ENCODE measurements at places on chromosomes 7 and 10.

GRCh38 chr7:39355664-39356063 lies 210.5 kb upstream of the YAE1 start:
- no peak for DNase-seq

GRCh38 chr7:96327429-96327828 lies 5.5 kb upstream of the SLC25A13 start:
- DNase-seq = no peak

DNA sequence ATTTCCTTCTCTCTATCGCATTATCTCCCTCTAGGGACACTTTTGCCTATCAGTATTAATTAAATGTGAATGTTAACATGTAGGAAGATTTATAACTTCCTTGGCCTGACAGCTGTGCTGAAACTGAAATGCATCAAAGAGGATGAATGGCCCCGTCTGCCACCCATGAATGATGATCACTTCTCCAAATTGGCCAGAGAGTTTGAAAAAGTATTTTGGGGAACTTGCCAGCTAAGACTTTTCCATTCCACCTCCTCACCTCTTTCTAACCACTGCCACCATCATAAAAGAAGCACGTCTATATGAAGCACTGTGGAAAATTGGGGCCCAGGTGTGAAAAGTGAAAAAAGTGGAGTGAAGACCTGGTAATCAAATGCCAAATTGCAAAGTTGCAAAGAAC lies 25.4 kb upstream of the ST8SIA6 start:
- no peak for DNase-seq

- no peak for DNase-seq
Observed at GRCh38 chr10:47441938-47442337, 42.0 kb downstream of the ANXA8 start.

DNA sequence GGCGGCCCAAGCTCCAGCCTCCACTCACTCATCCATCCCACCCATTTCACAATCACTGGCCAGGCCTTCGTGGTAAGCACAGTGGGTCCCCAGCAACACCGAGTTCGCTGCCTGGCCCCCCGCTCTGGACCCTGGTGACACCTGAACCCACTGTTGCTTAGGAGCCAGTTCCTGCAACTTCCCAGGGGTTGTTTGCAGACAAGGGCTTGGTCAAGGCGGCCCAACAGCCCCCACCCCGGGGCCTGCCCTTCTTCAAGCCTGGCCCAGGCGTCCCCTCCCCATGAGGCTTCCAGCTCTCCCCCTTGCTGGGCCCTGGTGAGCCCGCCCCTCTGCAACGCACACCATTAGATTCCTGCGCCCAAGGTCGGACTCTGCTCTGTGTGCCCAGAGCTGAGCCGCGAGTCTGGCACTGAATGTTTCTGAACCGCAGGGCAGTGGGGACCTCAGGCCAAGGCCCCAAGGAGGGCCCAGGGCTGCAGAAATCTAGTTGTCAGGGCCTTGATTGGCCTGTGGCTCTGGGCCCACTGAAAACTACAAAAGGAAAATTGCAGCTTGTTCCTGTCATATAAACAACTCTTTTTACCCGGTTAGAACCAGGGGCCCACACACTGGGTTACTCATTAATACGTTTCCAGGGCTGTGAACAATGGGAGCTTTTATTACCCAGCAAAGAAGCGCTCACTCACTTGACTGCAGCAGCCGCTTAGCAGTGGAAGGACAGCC lies 2.1 kb upstream of the COX19 start:
- no peak for DNase-seq

DNA sequence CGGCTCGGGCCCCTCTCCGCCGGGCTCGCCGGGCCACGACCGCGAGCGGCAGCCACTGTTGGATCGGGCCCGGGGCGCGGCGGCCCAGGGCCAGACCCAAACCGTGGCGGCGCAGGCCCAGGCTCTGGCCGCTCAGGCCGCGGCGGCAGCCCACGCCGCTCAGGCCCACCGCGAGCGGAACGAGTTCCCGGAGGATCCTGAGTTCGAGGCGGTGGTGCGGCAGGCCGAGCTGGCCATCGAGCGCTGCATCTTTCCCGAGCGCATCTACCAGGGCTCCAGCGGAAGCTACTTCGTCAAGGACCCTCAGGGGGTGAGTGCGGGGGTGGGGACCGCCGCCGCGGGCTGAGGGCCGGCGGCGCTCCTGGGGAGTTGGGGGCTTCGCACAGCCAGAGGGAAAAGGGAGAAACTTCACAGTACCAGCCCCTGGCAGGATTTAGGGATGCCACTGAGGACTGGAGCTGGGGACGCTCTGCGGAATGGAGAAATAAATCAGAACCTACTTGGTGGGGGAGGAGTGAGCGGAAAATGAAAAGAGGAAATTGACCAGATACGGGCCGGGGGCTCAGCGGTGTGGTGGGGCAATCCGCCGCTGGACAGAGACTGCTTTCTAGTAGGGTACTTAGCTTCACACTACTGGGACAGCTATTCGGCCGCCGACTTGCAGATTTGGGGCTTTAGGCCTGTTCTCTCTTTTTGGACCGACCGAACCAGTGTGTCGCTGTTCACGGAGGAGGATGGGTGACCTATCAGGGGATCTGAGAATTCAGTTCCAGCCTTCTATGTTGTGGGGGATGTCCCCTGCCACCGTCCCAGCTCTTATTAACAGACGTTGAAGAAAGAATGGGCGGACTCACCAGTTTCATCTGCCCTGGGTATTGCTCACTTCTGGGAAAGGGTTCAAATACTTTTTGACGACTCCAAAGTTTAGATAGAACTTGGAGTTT lies 669 bp downstream of the PI4K2A start:
- no peak for DNase-seq

- DNase-seq = no peak
Observed at GRCh38 chr7:121447911-121448300, 51.8 kb upstream of the FAM3C start.

Measured in cortex of kidney (tissue), 1 donor.